ENCODE measurements at places on chromosomes 3 and 15. TPM values are rescaled to one million over a fixed set of nuclear protein-coding genes. Genes with fewer than 3 reads are reported as not detected.
A peak's percentile ranks its signal among the peaks of the same experiment; 100 is the strongest.

DNA sequence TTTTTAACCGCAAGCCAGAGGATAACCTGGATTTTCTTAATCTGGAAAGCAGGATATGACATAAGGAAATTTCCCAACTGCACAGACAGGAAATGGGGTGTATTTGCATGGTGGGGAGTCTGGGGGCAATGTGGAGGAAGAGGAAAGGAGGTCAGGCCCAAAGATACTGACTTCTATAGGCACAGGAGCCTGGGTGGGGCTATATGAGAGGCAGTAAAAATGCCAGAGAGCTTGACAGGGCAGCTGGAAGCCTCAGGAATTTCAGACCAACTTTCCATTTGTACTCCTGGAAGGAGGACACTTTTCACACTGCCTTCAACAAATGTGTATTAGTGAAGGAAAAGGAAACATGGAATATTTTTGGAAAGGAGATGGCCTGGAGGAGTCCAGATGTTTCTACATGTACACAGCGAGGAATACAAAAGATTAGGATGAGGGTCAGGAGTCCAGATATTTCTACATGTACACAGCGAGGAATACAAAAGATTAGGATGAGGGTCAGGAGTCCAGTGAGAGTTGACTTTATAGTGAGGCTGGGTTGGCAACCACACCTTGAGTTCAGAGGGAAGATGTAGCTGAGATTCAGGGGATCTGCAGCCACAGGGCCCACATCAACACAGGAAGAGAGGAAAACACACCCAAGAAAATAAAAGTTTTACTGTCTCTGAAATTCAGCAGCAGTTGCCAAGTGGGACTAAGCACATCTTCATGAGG is 111.9 kb upstream of the PTPRG start:
- no peak for DNase-seq

DNA sequence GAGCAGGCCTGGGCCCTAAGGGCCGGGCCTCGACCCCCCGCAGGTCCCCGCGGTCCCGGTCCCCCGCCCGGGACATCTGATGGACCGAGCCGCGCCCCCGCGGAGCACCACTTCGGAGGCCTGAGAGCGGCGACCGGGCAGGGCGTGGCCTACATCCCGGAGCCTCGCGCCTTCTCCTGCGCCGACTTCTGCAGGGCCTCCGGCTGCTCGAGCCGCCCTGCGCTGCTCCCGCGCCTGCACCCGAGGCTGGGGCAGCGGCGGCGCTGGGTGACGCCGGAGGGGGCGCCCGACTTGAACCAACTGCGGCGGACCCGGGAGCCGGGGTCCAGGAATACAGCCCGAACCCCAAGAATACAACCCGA is 14.9 kb upstream of the GP9 start:
- peak; percentile 79 for DNase-seq

- no peak for DNase-seq
Observed at GRCh38 chr15:65558336-65558735, 28.1 kb downstream of the HACD3 start.

DNA sequence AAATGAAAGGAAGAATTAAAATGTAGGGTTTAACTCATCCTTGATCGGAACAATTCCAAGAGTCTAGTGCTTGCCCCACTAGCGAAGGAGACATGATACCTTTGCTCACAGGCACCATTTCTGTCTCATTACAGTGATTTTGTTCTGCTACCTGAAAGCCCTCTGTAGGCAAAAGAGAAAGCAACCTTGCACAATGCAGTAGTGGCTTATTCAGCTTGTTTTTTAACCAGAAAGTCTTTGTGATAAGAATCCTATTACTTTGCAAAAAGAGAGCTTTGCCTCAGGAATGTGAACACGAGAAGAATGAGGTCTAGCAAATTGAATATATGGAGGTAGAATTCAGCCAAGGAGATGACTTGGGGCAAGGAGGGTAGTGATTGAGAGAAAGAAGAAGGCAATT is 684.4 kb downstream of the GRM7 start:
- no peak for DNase-seq

- DNase-seq = no peak
Observed at GRCh38 chr3:40312661-40313226, 3.2 kb downstream of the EIF1B start.

DNA sequence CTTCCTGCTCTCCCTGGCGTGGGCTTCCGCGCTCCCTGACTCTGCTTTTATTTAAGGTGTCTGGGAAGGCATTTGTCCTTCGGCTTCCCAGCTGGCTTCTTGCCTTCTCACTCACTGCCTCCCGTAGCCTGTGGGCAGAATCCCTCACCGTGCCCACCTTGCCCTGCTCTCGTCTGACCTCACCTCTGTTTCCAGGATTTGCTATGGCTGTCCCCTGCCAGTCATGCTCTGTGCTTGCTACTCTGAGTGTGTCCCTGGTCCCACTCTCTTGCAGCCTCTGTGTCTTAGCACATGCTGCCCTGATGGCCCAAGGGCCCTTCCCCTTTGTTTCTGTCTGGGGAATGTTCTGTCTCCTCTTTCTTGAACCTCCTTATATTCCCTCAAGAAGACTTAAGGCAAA is 26.2 kb downstream of the LPP start:
- DNase-seq = no peak

GRCh38 chr3:61015859-61016258 is 235.4 kb downstream of the FHIT start:
- DNase-seq = no peak

- DNase-seq = no peak
Observed at GRCh38 chr15:98668566-98669308, 20.4 kb downstream of the IGF1R start.

DNA sequence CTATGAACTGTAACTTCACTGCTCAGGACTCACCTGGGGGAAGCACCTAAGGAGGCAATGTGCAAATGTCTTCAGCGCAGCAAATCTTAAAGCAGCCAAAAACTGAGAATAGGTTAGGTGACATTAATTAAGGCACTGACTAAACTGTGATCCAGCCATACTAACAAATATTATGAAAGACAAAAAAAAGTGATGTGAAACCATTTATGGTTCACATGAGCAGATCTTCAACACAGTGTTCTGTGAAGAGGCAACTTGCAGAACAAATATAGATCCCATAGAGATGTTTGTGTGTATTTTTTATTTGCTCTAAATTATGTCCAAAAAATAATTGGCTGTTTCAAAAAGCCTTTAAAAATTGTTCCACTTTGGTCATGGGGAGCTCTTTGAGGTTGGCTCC is 24.1 kb upstream of the MITF start:
- DNase-seq = no peak

- peak; percentile 68 for DNase-seq
Observed at GRCh38 chr15:69224383-69224782, 63.9 kb downstream of the GLCE start.

- DNase-seq = no peak
Observed at GRCh38 chr3:1960506-1960905, 138.2 kb upstream of the CNTN4 start.

- peak; percentile 79 for DNase-seq
Observed at GRCh38 chr3:4492208-4493013, 737 bp upstream of the ITPR1 start.

DNA sequence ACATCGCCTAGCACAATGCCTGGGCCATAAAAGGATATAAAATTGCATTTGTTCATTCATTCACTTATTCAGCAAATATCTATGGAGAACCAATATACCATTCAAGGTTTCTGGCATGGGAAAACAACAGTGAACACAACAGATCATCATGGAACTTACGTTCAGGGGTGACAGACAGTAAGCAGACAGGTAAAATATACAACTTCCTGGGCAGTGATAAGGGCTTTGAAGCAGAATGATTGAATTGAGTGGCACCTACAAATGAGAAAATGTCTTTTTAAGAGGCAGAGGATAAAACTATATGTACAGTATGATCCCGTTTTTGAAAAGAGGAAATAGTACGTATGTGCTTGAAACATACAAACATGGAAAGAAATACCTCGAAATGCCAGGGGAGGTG is 39.2 kb downstream of the CMTM7 start:
- DNase-seq = no peak

DNA sequence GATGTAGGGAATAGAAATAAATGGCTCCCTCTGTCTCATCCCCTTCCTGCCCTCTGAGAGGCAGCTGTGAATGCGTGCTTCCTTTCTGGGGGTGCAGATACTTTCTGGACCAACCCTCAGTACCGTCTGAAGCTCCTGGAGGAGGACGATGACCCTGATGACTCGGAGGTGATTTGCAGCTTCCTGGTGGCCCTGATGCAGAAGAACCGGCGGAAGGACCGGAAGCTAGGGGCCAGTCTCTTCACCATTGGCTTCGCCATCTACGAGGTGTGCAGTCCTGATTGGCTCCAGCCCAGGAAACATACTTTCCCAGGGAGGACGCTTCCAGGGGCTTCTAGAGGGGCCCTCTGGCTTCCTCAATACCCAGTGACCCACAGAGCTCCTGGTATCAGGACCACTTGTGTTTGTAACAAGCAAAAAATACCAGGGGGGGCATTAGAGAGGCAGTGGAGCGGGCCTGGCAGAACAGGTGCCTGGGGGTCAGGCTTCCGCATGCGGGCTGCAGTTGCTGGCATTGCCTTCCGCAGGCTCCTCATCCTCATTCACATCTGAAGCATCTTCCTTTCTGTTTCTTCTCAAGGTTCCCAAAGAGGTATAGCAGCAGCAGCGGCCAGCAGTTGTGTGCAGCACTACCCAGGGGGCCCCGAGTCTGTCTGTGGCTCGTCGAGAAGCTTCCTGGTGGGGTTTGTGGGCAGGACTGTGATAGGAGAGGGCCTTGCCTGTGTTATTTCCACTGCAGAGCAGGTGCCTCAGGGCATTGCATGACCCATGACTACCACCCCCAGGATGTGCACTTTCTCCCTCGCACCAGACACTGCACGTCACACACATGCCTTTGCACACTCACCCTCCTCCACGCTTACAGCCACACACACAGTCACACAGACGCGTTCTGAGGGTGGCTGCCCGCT is 42.5 kb downstream of the CAPN3 start:
- DNase-seq = no peak

DNA sequence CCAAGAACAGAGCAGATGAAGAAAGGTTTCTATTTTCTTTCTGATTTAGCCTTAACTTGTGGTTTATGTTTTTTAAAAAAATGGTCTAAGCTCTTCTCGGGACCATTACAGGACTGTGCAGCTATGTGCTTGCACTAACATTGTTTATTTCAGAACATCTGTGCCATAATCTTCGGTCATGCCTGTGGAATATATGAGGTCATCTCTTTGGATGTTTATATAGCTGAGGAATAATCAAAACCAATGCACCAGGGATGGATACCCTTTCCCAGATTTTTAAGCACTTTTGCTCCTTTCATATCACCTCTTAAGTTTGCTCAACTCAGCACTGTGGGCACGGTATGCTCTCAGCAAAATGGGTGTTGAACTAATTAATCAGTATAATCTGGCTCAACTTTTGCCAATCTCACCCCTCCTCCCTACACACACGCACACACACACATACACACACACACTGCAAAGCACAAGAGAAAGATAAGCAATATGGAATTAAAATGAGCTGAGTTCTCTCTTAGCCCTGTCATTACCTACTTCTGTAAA is 268.5 kb upstream of the TMC3 start:
- no peak for DNase-seq

- DNase-seq = no peak
Observed at GRCh38 chr3:39135170-39135805, 18.1 kb downstream of the CSRNP1 start.

GRCh38 chr3:72176537-72177041 is 391.6 kb upstream of the PROK2 start:
- no peak for DNase-seq

- no peak for DNase-seq
Observed at GRCh38 chr3:56839784-56840715, 38.3 kb upstream of the ARHGEF3 start.

DNA sequence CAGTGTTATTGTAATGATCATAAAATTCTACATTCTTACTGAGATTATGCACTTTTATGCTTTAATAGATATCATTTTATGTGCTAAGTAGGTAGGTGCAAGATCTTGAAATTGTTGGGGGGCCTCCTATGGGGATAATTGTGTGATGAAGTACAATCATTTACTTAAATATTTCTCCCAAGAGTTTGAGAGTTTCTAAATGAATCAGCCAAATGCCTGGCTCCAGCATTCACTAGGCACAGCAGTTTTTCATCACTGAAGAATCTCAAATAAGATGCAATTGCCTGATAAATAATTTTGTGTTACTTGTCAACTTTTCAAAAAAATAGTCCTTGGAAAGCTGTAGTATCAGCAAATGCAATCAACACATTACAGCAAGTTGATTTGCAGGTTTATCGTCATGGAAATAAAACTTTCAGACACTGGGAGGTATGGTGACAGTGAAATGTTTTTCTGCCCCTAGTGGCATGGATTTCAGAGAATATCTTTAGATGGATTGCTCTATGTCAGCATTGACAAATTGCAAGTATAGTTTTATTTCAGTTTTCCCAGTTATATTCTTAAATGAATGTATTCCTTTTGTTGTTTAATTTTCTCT is 167.1 kb downstream of the NEK11 start:
- DNase-seq = peak; percentile 17

GRCh38 chr15:45454814-45455213 is 67.7 kb downstream of the SLC30A4 start:
- no peak for DNase-seq

DNA sequence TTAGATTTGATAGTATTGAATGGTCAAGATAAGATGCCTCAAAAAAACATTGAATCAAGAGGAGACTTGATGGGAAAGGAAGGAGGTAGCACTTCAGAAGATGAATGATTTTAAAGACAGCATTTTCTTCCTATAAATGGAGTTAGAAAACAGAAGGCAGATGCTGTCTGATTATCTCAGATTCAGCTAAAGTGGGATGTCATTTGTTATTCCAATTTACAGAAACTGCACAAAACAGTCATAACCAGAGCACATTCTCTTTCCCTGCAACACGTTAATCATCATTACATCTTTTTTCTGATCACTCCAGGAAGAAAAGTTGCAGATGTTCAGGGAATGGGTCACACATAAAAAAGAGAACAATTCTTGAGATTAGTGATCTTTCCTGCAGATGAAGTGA is 1141.8 kb downstream of the SI start:
- DNase-seq = no peak

DNA sequence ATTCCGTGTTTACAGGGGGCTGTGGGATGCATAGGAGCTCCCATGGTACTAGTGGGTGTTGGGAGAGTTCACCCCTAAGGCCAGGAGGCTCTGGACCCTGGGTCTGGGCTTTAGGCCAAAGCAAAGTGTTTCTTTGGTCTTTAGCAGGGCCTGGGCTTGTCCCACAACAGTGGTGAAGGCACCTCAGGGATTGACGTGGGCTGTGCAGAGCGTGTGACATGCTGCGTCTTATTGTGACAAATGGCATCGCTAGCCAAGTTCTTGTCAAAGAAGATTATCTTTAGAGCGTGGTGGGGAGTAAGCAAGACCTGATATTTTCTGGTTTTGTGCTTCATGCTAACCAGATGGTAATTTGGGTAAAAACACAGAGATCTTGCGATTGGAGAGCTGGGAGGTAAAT is 170.1 kb downstream of the APBA2 start:
- no peak for DNase-seq

GRCh38 chr3:53748512-53749271 is 97.5 kb downstream of the CHDH start:
- DNase-seq = peak; percentile 59

The THRB gene
- total RNA-seq = 8.0 TPM

The ACKR2 gene
- 0.35 TPM for total RNA-seq

The CFAP100 gene
- not detected for total RNA-seq

The CRYBG3 gene
- total RNA-seq = 6.3 TPM

The PPM1L gene
- total RNA-seq = 26.4 TPM

The B4GALT4 gene
- 45.3 TPM for total RNA-seq

The TF gene
- total RNA-seq = 0.76 TPM

The CSK gene
- 27.5 TPM for total RNA-seq

The FLNB gene
- 179 TPM for total RNA-seq

The P2RY13 gene
- total RNA-seq = not detected

Data from GM23338 (cell line).